IPS DF 6.9 (cell line): ENCODE measurements at places on chromosomes 2 and 18.

DNA sequence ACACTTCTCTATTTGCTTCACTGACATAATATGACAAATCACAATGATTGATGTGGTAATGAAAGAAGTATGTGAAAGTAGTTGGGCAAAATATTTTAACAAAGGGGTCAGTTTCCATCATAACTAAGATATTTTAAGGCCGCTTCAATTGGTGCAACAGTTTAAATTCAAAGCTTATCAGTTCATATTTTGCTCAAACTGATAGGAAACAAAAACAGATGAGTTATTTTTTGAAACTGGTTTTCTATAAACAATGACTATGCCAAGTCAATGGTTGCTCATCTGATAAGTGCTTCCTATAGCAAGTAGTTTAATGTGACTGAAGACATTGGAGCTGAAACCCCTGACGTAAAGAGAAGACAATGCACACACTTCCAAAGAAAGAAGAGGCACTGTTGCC, 1290.7 kb downstream of the SUCLG1 start:
- no peak for DNase-seq

DNA sequence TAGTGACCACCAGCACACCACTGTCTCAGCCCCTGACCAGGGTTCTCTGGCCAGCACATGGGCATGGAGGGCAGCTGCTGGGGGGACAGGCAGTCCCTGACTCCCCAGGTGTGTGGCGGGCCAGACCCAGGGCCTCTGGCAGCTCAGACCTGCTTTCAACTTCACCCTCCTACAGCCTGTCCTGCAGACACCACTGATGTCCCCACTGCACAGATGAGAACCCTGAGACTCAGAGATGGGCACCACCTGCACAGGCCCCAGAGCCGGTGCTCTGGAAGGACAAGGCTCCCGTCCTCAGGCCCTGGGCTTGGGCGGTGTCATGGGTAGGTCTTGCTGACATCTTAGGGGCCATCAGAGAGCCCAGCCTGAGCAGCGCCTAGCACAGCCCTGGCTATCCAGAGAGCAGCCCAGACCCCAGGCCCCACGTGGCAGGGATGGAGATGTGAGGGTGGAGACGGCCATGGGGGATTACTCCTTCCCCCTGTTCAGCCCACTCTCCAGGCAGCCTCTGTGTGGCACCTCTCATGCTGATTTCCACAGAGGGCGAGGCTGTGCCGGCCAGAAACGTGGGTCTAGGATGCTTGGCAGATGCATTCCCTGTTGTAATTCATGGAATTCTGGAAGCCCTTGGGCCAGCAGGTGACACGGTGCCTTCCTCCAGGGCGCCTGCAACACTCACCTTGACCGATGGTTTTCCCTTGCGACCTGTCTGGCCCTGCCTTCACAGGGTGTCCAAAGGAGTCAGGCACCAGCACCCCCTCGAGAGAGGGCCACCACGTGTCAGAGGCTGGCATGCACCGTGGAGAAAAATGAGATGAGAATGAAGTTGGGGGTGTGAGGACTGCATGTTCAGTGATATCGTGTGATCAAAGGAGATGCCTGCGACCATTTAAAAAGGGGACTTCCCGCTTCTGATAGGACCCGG, 61.2 kb upstream of the GLI2 start:
- DNase-seq: no peak

- DNase-seq: no peak
Observed at GRCh38 chr2:111662039-111662770, 221.8 kb downstream of the ANAPC1 start.

DNA sequence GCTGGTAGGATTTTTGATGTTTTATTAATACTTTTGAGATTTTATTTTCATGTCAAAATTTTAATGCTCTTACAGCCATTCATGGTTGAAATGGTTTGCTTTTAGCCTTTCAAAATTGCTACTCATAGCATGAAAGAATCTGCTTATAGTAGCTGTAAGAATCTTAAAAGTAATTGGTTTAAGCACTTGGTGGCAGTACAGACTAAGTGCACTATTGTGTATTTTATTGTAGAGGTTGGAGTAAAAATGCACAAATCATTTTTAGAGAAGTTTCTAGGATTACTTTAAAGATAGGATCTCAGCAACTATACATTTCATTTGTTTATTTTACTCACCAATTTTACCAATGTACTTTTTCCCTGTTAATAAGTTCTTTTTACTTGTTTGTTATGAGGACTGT, 205.8 kb downstream of the SPAG16 start:
- DNase-seq: no peak

GRCh38 chr2:129957891-129958290, 21.6 kb upstream of the RAB6C start:
- no peak for DNase-seq

- DNase-seq: no peak
Observed at GRCh38 chr2:45904946-45905631, 253.6 kb downstream of the PRKCE start.

GRCh38 chr18:61992923-61993322, 100.1 kb upstream of the RNF152 start:
- DNase-seq: no peak

- no peak for DNase-seq
Observed at GRCh38 chr18:39318008-39318407, 1752.4 kb upstream of the CELF4 start.

DNA sequence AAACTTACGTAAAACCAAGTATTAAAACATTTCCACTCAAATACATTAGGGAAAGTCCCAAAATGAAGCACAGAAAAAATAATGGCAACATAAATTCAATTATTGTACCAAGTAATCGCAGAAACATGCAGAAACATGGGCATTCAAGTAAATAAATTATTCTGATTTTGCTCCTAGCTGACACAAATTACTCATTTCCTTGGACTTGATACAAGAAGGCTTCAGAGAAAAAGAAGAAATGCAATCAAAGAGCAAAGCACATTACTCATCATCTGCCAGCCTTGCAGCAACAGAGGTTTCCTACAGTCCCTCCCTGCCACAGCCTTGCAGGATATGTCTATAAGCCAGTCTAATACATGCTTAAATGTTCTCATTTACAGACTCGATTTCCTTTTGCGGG, 439.8 kb upstream of the LYPD1 start:
- DNase-seq: no peak

GRCh38 chr2:197515315-197515738, 539 bp upstream of the MOB4 start:
- DNase-seq: no peak

GRCh38 chr2:143513081-143513480, 383.9 kb downstream of the ARHGAP15 start:
- peak; percentile 33 for DNase-seq

GRCh38 chr18:10926621-10927161, 222.7 kb downstream of the PIEZO2 start:
- no peak for DNase-seq

DNA sequence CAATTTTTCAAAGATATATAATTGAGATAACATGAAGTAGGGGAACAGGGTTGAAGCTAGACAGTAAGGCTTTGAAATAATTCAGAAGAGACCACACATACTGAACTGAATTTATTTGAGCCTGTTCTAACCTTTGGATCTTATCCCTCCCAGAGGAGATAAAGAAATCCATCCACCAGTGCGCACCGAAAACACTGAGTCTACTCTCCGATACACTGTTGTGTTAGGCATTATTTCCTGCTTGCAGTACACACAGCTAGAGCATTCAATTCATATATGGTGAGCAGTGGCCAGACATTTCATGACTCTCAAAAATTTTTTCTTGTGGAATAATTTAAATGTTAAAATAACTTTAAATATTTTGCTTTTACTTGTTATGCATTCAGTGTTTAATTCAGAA, 342.7 kb downstream of the GPD2 start:
- DNase-seq: no peak

DNA sequence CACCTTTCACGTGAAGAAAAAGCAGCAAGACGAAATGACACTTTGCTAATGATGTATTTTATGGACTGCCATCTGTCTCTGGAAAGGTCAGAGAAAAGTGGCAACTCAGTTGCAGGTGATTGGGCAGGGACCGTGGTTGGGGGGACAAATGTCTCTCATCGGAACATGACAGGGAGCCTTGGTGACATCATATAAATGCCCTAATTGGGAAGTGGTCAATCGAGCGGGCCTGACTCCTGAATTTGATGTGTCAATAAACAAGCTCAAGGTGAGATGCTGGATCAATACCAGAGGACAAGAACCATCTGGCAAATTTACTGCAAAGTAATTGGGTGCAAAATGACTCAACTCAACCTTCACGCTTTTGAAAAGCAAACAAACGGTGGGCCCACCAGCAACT, 151.9 kb upstream of the SKOR2 start:
- no peak for DNase-seq

GRCh38 chr18:3790703-3791102, 340.7 kb downstream of the TGIF1 start:
- DNase-seq: no peak

DNA sequence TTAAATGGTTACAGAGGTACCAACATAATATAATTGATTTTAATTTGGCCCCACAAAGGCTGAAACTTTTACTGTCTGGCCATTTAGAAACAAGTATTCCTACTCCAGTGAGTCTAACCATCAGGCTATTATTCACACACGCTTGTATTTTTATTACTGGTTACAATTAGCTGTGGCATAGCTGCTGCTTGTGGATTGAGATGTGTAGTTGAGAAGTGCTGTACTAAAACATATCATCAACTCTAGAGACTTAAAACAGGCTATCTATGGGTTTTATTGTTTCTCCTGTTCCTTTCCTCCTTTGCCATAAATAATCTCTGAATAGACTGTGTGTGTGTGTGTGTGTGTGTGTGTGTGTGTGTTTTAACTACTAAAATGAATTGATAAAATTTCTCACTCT, 530.2 kb downstream of the CCDC85A start:
- no peak for DNase-seq

- no peak for DNase-seq
Observed at GRCh38 chr2:228082571-228082970, 98.9 kb downstream of the SPHKAP start.

DNA sequence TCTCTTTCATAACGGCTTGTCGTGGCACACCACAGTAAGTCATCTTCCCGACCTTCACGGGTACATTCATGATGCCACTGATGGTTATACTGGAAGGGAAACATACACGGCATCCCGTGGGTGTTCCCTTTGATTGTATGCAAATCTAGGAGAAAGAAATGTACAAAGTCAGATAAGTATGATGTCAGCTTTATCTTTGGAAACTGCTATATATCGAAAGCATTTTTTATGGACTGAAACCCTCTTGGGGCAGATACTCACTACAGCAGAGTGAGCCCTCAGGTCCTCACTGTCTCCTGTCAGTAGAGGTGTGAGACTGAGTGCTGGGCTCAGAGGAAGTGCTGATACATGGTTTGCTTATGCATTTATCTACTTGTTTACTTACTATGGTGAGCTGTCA, 20.4 kb downstream of the PLA2R1 start:
- DNase-seq: no peak

GRCh38 chr18:51135795-51136194, 61.7 kb downstream of the MEX3C start:
- DNase-seq: no peak

DNA sequence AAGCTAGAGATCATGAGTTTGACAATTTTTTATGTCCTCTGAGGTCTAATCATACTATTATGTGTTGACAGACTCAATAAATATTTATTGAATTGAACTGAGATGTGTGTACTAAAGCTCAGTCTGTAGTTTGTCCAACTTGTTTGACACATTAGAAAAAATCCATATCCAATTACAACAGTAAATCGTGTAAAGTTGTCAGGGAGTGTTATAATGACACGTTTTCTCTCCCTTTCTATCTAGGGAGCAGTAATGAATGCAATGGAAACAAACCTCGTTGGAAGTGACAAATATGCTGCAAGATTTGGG, 28.4 kb downstream of the ITGA4 start:
- no peak for DNase-seq

GRCh38 chr2:215886022-215886421, 127.3 kb downstream of the MREG start:
- no peak for DNase-seq

GRCh38 chr18:36899289-36899688, 70.4 kb downstream of the KIAA1328 start:
- peak; percentile 1 for DNase-seq

GRCh38 chr18:36412778-36413177, 115.3 kb downstream of the FHOD3 start:
- DNase-seq: peak; percentile 33

GRCh38 chr2:112481528-112482233, at the start of gene TTL:
Gene TTL (plus strand): TSS chr2:112482156. CDS start chr2:112482345, 189 bp downstream.
- no peak for DNase-seq

DNA sequence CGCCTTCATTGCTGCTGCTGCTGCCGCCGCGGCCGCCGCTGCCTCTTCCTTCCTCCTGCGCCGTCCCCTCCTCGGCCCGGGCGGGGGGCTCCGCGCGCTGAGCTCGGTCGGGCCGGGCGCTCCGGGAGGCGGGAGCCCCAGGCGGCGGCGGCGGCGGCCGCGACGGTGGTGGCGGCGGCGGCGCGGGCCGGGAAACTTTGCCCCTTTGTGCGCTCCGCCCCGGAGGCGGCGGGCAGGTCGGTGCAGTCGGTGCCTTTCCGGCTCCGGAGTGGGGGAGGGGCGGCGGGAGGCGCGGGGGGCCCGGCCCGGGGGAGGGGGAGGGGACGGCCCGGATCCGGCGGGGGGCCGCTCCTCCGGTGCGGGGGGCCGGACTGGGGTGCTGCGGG, 205 bp downstream of the TET3 start:
- no peak for DNase-seq

DNA sequence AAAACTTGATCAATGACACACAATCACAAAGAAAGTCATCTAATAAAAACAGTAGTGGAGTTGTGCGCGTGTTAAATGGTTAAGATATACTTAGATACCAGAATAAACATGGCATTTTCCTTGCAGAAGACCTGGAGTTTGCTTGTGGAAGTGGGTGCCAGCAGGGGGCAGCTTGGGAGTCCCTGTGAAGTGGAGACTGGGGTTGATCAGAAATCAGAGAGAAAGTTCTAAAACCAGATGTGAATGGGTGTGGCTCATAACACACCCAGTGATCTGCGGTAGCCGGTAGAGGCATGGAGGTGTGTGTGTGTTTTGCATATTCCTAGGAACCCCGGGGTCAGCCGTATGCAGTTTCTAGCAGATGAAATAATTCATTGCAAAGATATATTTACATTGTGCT, 300.1 kb upstream of the TRIB2 start:
- DNase-seq: no peak

- DNase-seq: no peak
Observed at GRCh38 chr2:110101280-110101844, 14.3 kb downstream of the MALL start.

- DNase-seq: no peak
Observed at GRCh38 chr2:114472726-114473125, 30.3 kb downstream of the DPP10 start.

DNA sequence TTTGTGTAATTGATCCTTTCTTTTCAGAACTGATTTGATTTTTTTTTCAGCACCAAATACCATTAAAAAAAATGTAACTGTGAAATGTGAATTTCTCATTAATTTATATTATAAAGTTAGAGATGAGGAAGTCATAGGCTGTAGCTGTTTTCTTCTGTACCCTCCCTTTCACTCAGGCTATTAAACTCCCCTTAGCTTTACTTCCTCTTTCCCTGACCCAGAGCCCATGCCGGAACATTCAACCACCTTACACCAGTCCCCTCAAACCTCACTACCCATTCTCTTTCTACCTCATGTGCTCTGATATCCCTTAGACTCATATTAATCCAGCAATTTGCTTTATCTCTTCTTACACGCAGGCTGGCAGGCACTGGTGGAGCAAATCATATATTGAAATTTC, 12.4 kb downstream of the GALNT5 start:
- DNase-seq: no peak
